ENCODE measurements at places on chromosomes 11 and 22.
A peak's percentile ranks its signal among the peaks of the same experiment; 100 is the strongest.

DNA sequence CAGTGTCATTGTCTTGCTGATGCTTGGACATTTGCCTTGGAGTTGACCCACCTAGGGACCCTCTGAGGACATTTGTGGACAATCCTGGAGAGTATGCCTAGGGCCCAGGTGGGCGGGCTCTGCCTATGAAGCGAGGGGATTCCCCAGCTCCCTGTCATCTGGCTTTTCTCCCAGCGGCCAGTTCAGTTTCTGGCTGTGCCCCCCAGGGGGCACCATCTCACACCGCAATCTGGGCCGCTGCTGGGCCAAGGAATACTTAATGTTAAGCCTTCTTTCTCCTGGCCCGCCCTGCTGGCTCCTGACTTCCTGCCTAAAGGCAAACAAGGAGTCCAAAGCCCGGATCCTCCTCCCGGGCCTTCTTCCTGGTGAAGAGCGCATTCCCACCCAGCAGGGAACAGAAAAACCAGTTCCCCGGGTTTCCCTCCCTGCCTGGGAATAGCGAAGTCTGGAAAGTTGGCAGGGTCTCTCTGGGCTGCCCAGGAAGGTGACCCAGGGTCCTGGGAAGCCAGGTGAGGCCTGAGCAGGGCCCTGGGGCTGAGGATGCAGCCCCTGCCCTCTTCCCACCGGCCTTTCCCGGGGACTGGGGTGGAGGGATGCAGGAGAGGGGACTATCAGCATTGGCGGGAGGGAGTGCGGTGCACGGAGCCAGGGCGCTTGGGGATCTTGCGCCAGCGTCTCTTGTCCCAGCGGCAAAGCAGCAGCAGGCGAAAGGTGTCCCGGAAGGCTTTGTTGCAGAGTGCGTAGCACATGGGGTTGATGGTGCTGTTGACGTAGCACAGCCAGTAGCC lies 11.9 kb downstream of the CHRM1 start:
- DNase-seq: peak; percentile 29

DNA sequence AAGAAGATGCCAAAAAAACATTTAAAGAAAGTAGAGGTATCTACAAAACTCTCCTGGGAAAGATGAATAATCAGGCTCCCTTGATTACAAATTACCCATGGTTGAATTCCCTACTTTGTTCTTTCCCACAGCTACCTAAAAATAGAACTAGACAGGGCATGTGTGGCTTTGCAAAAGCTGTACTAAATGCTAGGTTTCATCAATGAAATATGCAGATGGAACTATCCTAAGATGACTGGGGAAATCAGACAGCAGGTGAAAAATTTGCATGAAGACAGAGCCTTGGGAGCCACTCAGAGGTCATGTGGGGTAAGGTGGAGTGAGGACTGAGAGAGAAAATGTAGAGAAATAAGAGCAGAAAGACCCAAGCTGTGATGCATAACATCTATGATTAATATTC lies 14.7 kb downstream of the LAYN start:
- no peak for DNase-seq

GRCh38 chr11:2930704-2931419 lies 1.6 kb upstream of the PHLDA2 start:
- peak; percentile 63 for DNase-seq

GRCh38 chr11:62757846-62758788 lies 3.3 kb upstream of the POLR2G start:
- no peak for DNase-seq

DNA sequence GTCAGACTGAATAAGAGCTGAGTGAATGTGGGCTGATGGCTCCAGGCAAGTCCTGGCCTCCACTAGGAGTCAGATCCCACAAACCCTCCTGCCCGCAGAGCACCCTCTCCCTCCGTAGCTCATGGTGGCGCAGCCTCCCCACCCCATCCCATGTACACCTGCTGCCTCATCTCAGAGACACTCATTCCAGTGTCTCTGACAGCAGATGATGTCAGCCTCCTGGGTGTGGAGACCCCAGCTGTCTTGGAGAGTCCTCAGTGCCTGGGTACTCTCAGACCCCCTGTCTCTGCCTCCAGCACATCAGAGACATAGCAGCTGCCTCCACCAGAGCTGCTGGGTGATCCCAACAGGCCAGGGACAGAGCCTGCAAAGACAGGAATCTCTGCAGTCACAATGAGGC lies 9.5 kb downstream of the IGLL5 start:
- no peak for DNase-seq

DNA sequence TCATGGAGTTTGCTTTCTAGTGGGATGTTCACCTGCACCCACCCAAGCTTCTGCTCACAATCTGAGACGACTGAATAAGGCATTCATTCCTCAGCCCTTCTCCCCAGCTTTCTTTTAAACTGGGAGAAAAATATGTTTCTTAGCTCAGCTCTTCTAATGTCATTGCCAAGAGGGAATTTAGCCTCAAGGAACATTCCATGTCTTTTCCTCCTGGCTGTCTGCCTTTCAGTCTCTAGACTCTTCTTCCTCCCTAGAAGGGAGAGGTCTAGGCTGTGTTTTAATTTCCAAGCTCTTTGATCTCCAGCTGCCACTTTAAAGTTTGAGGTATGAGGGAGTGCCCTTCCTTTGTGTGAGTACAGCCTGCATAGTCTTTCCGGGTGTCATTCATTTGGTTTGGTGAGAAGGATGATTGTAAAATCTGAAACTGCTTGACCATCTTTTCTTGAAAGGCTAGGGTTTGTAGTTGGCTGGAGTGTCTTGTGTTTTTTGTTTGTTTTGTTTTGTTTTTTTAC lies 11.7 kb upstream of the HTATIP2 start:
- DNase-seq: no peak

- no peak for DNase-seq
Measured at GRCh38 chr22:39171623-39172264, 19.3 kb upstream of the CBX7 start.

DNA sequence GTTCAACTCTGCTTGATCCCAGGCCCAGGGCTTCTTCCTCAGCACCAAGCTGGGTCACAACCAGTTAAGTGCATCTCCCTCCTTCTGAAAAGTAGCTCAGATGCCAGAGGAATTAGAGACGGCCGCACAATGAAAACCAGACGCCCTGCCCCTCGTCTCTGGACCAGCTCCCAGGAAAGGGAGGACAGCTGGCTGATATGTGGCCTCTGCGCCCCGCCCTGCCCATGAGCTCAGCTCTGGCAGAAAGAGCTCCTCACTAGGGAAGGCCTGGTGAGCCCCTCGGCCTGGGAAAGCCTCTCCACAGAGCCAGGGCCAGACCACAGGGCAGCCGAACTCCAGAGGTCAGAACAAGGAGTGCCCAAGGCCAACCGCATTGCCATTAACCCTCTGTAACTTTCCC lies 18.1 kb upstream of the SCGB1A1 start:
- DNase-seq: no peak

GRCh38 chr11:12529041-12529440 lies 145.2 kb upstream of the TEAD1 start:
- no peak for DNase-seq

DNA sequence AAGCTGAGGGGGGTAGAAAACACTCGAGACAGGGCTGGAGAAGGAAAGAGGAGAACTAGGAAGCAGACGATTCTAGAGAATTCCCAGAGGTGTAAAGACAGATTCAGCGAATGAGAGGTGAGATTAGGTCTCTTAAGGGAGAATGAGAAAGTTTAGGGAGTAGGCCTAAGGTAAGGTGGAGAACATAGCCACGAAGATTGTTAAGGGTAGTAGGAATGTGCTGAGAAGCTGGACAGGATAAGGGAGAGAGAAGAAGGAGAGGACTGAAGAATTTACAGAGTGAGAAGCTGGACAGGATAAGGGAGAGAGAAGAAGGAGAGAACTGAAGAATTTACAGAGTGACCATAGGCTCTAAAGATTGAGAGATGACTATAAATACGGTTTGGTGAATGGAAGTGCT lies 908 bp downstream of the PPME1 start:
- DNase-seq: no peak

- no peak for DNase-seq
Measured at GRCh38 chr11:68692871-68693483, 8.6 kb downstream of the GAL start.
